ENCODE measurements at places on chromosomes 1 and 21.
A peak's percentile ranks its signal among the peaks of the same experiment; 100 is the strongest.

DNA sequence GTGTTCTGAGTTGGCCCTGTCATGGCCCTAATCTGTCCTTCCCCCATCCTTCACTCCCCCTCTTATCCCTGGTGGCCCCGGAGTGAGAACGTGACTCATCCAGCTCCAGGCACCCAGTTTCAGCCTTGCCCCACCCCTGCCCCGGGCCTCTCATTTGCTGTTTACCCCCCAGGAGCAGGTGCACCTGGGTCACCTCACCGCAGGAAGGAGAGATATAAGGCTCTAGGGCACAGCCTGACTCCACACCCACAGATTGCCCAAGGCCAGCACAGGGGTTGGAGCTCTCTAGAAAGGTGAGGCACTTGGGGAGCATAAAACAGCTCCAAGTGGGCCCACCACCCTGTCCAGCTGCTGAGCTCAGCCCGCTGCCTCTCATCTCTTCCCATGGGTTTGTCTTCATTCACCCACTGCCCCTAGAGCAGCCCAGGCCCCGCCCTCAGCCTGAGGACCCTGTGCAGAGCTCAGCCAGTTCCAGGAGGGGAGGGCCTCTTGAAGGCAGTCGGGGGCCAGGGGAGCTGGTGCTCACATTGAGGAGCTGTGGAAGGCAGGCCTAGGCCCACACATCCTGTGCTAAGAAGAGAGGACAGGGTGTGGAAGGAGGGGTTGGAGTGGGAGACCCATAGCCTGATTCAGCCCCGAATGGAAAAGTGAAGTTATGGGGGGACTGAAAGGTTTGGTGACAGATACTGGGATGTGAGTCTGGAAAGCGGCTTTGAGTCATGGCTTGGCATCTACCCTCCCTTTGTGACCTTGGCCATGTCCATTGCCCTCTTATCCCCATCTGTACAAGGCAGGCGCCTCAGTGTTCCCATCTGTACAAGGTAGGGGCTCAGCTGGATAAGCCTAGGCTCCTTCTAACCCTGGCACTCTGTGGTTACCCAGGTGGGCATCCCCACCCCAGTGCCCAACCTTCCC, 16.1 kb upstream of the GPR37L1 start:
- DNase-seq: peak; percentile 54

DNA sequence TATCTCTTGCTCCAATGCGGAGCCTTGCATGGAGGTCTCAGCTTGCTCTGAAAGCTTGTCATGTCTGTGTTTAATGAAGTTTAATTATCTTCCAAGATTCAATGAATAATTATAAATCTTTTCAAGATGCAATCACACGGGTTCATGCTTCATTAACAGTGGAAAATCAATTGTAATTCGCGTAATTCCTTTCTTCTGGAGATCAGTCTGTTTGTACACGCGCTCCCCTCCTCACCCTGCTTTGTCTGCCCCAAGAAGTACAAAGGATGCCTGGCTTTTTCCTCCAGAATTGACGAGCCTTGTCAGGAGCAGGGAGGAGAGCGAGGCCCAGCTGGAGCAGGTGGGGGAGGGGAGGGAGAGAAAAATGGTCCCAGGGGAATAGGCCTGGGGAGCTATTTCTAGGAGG, 65.0 kb upstream of the DISP3 start:
- peak; percentile 65 for DNase-seq

- DNase-seq: no peak
Measured at GRCh38 chr21:34890724-34891612, 158.1 kb downstream of the RUNX1 start.

GRCh38 chr1:63892632-63893395, 119.0 kb downstream of the ROR1 start:
- peak; percentile 23 for DNase-seq

GRCh38 chr1:20893931-20894330, 106.8 kb upstream of the HP1BP3 start:
- no peak for DNase-seq

DNA sequence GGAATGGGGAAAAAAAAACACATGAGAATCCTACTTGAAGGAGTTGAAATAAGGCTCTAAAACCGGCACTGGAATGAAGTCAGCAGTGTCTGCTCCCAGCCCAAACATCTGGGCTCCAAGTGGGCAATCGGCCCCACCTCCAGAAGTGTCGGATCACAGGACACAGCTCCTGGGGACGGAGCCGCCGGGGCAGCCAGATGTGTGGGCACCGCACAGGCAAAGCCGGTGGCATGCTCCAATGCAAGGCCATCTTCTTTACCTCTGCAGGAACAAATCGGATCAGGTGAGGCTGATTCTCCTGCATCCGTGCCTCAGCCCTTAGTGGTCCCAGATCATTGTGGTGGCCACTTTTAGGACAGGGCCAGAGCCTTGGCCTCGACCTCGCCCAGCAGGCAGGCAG, 156.7 kb downstream of the PRDM16 start:
- no peak for DNase-seq

- DNase-seq: peak; percentile 27
Measured at GRCh38 chr21:39373634-39374033, 24.7 kb upstream of the HMGN1 start.
